ENCODE measurements at places on chromosomes 7 and 10.

- no peak for DNase-seq
Measured at GRCh38 chr10:79191951-79192676, 123.3 kb downstream of the ZMIZ1 start.

DNA sequence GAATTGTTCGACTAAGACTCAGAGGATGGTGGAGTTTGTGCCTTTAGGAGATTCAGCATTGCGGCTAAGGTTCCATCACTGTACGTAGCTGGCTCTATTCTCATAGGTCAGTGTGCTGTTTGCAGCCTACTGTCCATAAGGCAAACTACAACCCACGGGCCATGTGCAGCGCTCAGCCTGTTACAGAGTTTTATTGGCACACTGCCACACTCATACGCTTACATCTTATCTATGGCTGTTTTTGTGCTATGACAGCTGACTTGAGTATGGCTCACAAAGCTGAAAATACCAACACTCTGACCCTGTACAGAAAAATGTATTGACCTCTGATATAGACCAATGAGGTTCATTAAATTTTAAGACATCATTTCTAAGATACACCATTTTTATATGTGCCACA lies 114.5 kb downstream of the ARID5B start:
- no peak for DNase-seq

DNA sequence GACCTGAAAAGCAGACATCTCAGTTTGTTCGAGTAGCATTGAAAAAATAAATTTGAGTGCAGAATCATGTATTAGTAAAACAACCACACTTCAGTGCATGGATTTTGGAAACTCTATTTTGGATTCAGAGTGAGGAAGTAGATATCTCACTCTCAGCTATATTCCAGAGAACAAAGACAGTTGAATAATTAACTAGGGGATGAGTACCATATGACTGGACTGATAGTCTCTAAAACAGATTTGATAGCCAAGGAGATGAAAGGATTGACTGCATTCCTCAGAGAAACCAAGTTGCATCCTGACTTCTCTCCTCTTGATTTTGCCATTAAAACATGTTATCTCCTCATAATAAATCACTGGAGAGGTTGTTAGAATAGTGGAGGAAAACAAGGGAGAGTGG lies 268.4 kb upstream of the SP4 start:
- no peak for DNase-seq

- no peak for DNase-seq
Measured at GRCh38 chr7:2761131-2761624, 73.2 kb downstream of the AMZ1 start.

DNA sequence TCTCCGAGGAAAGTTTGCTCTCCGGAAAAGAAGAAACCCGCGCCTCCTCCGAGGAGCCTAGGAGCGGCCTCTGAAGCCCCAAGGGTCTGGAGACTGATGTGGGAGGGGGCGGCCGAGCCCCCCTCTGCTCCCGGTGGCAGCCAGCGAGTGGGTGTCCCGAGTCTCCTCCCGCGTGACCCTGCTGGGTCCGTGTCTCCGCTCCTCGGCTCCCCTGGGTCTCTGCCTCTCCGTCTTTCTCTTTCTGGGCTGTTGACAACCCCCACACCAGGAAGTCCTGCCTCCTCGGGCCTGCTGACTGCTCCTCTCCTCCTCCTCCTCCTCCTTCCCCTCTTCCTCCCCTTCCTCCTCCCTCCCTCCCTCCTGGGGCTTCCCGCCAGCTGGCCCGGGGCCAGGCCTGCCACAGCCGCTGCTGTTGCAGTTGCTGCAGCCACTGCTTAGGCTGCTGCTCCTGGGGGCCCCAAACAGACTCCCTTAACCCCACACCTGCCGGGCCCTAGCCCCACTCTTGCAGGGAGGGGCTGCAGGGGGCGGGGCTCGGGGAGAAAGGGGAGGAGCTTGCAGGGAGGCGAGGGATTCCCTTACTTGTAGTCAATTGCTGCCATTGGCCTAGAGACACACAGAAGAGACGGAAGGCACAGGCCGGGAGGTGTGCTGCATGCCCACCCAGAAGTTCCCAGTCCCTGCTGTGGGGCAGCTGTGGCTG lies at the start of gene TSC22D4:
TSS of gene TSC22D4 (minus strand) at position 257 of the 703 bp plus-strand sequence. CDS start 1,176 bp downstream, outside the sequence.
- peak; percentile 92 for DNase-seq

- DNase-seq: no peak
Measured at GRCh38 chr7:155285833-155286232, 11.8 kb upstream of the INSIG1 start.

GRCh38 chr7:35389636-35390035 lies 135.7 kb upstream of the TBX20 start:
- no peak for DNase-seq

- no peak for DNase-seq
Measured at GRCh38 chr7:158362001-158362400, 225.6 kb downstream of the PTPRN2 start.

GRCh38 chr7:108051454-108051853 lies 48.5 kb upstream of the LAMB1 start:
- DNase-seq: no peak

DNA sequence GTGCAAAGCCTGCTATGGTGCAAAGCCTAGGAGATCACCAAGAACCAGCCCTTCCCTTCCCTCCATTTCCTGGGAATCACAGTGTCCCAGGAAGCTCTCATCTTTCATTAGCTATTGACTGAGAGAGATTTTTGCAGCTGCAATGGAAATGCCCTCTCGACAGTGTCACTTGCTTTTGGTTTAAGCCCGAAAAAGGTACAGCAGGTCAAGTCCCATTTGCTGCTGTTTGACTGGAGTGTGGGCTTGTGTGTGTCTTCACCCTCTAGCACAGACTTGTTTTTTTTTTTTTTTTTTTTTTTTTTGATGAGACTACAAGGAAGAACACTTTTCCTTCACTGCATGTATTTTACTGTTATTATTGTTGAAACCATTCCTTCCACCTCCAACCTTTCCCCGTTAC lies 36.3 kb downstream of the NRG3 start:
- DNase-seq: no peak

GRCh38 chr7:108515630-108516029 lies 10.3 kb downstream of the PNPLA8 start:
- no peak for DNase-seq

DNA sequence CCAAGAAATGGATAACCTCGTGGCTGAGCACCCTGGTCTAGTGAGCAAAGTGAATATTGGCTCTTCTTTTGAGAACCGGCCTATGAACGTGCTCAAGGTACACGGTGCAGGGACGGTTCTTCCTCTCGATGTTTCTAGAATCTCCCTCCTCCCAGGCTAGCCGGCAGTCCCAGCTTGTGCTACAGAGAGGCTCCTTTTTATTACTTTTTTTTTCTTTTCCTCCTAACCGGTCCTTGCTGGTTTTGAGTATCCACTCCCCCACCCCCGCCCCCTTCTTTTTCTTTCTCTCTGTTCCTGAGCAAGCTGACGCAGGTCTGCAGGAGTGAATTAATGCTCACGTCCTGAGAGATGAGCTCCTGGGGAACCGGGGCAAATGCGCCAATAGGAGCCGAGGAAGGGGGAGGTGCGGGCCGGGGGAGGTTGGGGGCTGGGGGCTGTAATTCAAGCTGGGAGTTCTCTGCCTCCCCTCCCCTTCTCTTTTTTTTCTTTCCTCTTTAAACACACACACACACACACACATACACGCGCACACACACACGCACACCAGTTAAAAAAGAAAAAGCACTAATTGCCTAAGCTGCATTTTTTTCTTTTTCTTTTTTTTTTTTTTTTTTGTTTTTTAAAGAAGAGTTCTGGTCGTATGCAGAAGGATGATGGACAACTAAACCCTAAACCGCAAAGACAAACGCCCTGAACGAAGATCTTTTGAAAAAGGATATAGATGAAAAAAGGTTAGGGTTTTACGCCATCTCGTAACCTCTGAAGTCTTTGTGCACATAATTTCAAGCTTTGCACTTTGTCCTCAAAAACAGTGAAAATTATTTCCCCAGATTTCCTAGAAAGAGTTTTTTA lies 6.6 kb downstream of the CPA2 start:
- no peak for DNase-seq

DNA sequence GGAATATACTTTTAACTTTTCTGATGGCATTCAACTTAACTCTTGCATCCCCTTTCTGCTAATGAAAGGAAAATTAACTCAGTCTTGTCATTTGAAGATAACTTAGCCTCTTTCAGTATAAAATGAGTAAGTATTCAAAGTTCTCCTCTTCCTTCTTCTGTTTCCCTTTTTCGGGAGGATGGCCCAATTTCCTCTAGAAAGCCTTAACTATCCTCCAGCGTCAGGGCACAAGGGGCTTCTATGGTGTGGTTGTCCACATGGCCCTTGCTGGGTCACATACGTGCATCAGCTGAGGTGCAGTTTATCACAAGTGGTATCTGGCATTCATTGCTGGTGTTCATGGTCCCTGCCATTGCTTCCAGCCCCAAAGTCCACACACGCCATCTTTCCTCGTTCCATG lies 17.8 kb upstream of the GSAP start:
- no peak for DNase-seq

DNA sequence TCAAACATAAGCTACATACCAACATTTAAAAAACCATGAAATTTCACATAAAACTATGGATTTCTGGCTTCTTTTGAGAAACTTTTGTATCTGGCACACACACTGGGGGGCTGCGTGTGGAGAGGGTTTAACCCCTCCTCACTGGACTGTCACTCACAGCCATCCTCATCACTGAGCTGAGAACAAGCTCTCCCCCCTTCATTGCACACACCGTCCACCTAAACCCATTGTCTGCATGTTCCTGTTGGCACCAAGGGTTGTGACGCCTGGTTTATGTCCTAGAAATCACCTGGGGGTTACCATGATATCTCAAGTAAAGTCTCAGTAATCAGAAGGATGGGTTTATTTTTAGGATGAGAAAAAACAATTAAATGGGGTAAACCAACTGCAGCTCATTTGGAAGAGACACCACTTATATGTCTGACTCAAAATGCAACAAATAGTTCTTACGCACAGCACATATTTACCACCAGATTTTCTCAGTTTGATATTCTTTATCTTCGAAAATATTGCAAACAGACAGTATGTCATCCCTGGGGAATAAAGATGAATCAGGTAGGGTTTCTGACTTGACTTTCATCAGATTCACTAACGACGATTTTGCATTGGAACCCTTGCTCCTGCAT lies 218.5 kb upstream of the KLF6 start:
- DNase-seq: no peak

DNA sequence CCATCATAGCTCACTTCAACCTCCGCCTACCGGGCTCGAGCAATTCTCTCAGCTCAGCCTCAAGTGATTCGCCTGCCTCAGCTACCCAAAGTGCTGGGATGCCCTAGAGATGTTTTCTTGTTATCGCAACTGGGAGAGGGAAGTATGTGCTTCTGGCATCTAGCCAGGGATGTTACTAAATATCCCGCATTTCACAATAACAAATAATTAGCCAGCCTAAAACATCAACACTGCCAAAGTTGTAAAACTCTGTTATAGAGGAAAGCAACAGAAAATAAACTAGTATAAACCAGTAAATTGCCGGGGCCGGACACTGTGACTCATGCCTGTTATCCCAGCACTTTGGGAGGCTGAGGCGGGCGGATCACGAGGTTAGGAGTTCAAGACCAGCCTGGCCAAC lies 7.2 kb downstream of the INA start:
- no peak for DNase-seq

GRCh38 chr7:134533288-134533771 lies 6.0 kb downstream of the AKR1B10 start:
- no peak for DNase-seq

DNA sequence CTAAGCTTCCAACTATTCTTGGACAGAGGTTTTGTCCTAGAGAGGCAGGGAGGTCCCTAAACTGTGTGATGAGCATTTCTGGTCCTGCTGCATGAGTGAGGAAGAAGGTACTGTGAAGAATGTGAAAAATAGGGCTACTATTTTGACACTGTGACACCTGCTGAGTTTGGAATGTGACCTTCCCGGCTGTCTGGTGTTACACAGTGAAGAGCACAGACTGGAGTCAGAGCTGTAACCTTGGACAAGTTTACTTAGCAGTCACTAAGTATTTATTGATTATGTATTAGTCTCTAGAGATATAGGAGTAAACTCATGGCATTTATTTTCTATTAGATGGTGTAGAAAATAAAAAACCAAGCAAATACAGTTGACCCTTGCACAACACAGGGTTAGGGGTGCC lies 12.3 kb downstream of the GOLGA7B start:
- DNase-seq: no peak

- DNase-seq: no peak
Measured at GRCh38 chr7:50793120-50793946, 10.6 kb upstream of the GRB10 start.

DNA sequence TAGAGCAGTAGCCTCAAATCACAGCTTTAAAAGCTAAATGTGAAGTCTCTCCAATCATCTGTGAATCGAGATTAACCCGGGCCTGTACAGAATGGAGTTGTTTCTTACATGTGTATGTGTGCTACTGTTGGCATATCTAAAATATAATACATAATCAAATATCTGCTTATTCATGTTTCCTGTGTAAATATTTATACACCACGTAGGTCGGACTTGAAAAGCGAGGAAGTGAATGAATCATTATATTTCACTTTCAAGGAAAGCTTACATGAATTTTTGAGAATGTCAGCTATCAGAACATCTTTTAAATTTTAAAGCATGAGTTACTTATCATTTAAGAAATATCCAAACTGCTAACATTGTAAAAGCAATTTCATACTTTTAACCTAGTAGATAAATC lies 233.3 kb downstream of the SLC25A13 start:
- DNase-seq: no peak

- no peak for DNase-seq
Measured at GRCh38 chr10:93181271-93182048, 107.8 kb downstream of the CYP26A1 start.

DNA sequence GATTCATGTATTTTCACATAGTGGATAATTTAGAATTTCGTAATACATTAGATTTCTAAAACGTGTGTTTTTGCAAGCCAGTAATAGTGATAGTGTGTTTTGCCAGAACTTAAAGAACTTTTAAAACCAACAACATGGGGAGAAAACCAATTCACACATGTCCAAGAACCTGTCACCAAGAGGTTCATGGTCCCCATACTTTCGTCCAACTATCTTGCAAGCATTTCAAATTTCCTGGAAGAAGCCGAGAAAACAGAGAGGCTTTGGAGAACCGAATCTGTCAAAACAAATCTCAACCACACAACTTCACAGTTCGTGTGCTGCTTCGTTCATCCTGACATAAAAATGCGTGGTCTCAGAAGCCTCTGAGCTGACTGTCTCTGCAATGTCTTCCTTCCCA lies 31.9 kb downstream of the GFRA1 start:
- no peak for DNase-seq

- no peak for DNase-seq
Measured at GRCh38 chr7:111958896-111959295, 247.3 kb downstream of the DOCK4 start.
